NCI-H1417 treated with DMSO at 0.1 percent for 48 hours (cell line): ENCODE measurements at places on chromosomes 7 and 10.

- no peak for DNase-seq
These were observed 1271.6 kb upstream of the SORCS1 start for GRCh38 chr10:108436096-108436495.

DNA sequence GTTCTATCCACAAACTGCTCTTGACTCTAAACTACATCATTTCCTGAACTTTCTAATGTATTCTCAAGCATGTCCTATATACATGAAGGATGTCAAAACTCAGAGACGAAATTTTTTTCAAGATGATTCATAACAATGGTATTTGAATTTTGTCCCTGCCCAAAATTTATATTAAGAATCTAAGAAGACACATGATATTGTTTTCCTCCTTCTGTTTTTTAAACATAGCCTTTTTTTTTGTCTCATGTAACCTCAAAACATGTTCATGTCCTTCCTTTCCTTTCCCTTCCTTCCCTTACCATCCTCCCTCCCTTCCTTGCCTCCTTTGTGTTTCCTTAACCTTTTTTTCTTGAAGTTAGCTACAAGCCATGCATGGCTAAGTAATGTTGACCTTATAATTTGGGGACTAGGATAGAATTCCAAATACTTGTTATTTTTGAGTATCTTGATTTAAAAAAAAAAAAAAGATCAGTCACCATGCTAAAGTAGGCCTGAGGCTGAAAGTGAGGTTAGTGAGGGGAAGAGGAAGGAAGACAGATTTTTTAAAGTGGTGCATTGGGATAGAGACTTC lies 163.0 kb downstream of the SUGCT start:
- no peak for DNase-seq

GRCh38 chr7:148911626-148912025 lies 27.5 kb upstream of the EZH2 start:
- no peak for DNase-seq

- DNase-seq = no peak
These were observed 33.9 kb downstream of the EBLN1 start for GRCh38 chr10:22183771-22184461.

DNA sequence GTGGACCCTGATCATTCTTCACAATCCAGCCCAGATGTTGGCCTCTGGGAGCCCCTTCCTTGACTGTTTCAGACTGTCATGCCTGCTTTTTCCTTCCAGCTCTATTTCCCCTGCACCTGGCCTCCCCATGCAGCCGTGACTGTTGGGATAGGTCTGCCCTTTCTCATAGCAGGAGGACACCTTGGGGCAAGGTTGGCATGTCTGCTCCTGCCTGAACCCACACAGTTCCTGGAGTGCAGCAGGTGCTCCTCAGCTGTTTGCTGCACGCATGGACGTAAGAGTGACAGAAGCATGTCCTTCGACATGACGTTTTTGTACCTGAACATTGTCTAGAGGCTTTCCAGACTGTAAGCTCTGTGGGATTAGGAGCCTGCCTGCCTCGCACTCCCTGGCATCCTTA lies 24.0 kb downstream of the POR start:
- no peak for DNase-seq

- DNase-seq = no peak
These were observed 67.7 kb upstream of the CC2D2B start for GRCh38 chr10:95840121-95840520.

DNA sequence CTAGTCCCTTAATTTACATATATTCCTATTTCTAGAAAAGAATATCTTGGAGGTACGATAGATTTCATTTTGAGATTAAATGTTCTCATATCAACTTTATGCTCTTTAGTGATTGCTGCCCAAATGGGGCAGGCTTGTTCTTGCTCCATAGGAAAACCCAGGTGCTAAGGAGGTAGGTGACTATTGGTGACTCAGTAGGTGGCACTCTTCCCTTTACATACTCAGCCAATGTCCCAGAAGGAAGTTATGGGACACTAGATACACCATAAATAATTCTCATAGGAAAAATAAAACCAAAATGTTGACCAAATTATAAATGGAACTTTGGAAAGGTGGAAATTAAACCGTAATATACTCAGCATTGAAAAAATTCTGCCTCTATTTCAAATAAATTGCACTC lies 4.0 kb downstream of the SKAP2 start:
- DNase-seq = no peak

- no peak for DNase-seq
These were observed 133.3 kb upstream of the NAMPT start for GRCh38 chr7:106418094-106418493.

DNA sequence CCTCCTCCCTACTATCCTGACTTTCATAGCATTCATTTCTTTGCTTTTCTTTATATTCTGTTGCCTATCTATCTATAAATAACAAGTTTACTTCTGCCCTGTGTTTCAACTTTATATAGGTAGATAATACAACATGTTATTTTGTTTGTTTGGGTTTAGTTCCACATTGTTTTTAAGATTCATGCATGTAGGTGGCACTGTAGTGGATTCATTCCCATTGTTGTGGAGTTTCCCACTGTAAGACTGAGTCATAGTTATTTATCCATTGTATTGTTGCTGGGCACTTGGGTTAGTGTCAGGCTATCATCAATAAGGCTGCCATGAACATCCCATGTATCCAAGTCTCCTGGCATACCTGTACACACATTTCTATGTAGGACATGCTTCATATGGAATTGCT lies 127.7 kb downstream of the ARHGAP22 start:
- DNase-seq = no peak

- DNase-seq = no peak
These were observed 126.4 kb upstream of the DKK1 start for GRCh38 chr10:52187521-52188258.

GRCh38 chr10:75261813-75262705 lies 26.3 kb upstream of the COMTD1 start:
- no peak for DNase-seq

DNA sequence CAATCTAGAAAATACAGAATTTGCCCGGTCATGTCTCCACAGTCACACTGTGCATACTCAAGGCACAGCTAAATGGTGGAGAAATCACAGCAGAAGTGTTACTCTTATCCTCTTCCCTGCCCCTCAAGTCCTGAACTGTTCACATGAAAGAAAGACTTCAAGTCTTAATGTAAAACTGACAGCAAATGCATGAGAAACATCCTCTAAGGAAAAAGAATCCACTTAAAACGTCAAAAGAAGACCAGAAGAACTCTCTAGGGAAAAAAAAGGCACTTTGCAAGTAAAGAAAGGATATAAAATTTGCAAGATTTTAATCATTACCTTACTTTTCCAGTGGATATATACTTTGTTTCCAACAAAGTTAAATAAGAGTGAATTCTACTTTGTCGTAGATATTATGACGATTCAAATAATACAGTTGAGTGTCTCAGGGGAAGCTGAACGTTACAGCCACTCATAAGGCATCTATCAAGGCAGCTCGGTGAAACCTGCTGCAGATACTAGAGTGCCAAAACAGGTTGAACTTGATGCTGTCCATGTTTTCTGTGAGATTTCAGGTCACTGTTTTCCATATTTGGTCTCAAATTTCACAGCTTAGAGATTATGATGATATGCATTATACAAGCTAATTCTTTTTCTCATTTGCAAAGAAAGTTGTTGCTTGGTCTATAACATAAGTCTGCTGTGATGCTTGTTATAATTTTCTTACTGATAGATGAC lies 155.0 kb downstream of the CTTNBP2 start:
- no peak for DNase-seq

DNA sequence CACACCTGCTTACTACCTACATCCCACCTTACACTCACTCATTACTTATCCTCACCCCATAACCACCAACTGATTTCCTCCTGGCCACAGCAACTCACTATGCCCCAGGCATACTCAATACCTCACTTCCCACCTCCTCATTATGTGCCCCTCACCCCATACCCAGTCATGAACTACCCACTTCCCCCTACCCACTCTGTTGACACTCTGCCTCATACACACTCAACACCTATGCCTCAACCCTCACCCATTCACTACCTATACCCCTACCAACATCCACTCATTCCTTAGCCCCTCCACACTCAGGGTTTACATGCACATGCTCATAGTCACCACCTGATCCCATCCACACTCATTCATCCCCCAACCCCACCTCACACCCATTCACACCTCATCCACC lies 39.6 kb downstream of the SEC61G start:
- no peak for DNase-seq

- DNase-seq = no peak
These were observed 35.0 kb downstream of the GLRX3 start for GRCh38 chr10:130171196-130171595.

GRCh38 chr10:30464675-30465074 lies 30.7 kb downstream of the MAP3K8 start:
- DNase-seq = no peak

- no peak for DNase-seq
These were observed 28.2 kb upstream of the ASAH2 start for GRCh38 chr10:50279489-50279888.
